AG08396 (cell line): ENCODE measurements at places on chromosomes 6 and 20.

DNA sequence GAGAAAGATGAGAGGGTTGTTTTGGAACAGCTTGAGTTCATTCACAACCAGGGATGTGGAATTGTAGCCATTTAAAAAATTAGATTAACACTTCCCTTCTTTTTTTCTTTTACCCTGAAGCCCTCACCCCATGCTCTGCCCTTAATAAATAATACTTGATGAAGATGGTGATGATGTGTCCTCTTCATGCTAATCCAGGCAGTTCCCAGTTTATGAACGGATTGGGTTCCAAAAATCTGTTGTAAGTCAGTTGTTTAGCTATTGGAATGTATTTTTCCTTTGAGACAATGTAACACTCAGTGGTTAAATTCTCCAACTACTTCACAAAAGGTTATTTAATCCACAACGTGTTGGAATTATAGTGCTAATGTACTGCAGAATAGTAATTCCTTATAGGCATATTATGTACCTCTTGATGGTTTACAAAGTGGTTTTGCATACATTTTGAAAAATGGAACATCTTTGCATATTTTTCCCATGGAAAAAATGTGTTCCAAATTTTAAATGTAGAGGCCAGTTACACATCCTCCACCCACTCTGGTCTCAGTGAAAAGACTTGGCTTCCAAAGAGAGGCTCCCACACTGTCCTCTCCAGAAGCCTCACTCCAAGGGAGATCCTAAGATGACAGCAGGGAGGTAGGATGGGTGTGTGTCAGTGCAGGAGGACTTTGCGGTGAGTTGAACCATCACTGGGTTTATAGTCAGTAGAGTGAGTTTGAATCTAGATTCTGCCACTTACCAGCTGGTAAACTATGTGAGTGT lies 45.8 kb upstream of the CEP162 start:
- no peak for DNase-seq

- no peak for DNase-seq
These were observed at the start of gene EDN3 for GRCh38 chr20:59300333-59301081. EDN3 (plus strand) TSS chr20:59300611; CDS start chr20:59300813, 202 bp downstream.

- DNase-seq: no peak
These were observed 3.3 kb upstream of the EFCAB8 start for GRCh38 chr20:32855387-32855786.

DNA sequence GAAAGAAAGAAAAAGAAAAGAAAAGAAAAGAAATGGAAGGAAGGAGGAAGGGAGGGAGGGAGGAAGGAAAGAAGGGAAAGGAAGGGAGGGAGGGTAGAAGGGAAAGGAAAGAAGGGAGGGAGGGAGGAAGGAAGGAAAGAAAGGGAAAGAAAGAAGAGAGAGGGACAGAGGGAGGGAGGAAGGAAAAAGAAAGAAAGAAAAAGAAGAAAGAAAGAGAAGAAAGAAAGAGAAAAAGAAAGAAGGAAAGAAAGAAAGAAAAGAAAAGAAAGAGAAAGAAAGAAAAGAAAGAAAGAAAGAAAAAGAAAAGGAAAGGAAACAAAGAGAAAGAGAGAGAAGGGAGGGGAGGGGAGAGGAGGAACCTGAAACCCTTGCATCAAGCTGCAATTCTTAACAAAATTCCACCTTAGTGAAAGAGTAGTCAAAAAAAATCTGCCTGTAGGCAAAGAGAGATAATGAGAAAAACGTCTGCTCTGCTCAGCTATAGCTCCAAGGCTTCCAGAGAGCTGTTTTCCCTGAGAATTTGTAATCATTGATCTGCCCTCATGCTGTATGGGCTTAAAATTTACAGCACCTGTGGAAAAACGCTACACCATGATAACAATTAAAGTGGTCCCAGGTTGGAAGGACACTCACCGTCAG lies 16.7 kb upstream of the MYCT1 start:
- DNase-seq: no peak

DNA sequence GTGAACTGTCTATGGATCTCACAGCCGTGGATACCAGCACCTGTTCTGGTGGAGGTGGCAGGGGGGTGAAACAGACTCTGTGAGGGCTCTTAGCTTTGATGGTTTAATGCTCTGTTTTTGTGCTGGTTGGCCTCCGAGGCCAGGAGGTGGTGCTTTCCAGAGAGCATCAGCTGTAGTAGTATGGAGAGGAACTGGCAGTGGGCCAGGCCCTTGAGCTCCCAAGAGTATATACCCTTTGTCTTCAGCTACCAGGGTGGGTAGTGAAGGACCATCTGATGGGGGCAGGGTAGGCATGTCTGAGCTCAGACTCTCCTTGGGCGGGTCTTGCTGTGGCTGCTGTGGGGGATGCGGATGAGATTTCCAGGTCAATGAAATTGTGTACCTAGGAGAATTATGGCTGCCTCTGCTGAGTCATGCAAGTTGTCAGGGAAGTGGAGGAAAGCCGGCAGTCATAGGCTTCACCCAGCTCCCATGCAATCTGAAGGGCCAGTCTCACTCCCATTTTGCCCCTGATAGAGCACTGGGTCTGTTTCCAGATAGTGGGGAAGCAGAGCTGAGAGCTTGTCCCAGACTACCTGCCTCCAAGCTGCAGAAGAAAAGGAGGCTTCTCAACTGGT lies 102.7 kb upstream of the AHI1 start:
- DNase-seq: no peak

DNA sequence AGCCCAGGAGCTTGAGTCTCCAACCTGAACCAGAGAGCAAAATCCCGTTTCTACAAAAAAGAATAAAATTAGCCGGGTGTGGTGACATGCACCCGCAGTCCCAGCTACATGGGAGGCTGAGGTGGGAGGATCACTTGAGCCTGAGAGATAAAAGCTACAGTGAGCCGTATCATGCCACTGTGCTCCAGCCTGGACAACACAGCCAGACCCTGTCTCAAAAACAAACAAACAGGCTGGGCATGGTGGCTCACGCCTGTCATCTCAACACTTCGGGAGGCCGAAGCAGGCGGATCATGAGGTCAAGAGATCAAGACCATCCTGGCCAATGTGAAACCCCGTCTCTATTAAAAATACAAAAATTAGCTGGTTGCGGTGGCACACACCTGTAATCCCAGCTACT lies 11.4 kb upstream of the PTCRA start:
- no peak for DNase-seq

GRCh38 chr20:32762754-32763201 lies 593 bp downstream of the DNMT3B start:
- DNase-seq: peak; percentile 43

DNA sequence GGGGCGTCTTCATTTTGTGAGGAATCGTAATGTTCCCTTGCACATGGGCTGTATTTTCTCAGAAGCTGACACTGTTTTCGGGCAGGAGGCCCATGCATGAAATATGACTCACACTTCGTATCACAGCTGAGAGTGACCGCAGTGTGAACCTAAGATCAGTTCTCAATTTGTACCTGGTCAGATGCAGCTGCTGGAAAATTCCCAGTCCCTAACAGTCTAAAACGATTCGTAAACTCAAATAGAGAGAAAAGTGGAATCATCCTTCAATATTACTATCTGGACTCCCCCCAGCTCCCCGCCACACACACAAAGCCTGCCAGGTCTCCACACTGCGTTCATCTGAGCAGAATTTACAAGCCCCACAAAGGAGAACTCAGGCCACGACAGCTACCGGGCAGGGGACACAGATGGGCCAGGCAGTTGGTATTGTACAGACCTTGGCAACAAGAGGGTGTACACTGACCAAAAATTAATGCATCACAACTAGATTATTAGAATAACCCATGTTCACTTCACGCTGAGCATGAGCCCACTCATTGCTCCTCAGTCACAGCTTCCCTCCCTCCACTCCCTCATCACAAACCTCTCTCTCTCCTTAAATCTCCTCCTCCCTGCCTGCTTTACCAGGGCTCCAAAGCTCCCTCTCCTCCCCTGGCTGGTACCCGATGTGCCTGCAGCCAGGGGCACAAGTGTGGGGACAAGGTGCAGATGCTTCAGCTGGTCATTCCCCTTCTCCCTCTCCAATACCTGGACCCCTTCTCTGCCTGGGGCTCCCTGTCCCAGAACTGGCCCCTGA lies 488.4 kb downstream of the PREX1 start:
- DNase-seq: peak; percentile 56

GRCh38 chr6:44005507-44005903 lies 121.7 kb downstream of the MRPL14 start:
- no peak for DNase-seq

DNA sequence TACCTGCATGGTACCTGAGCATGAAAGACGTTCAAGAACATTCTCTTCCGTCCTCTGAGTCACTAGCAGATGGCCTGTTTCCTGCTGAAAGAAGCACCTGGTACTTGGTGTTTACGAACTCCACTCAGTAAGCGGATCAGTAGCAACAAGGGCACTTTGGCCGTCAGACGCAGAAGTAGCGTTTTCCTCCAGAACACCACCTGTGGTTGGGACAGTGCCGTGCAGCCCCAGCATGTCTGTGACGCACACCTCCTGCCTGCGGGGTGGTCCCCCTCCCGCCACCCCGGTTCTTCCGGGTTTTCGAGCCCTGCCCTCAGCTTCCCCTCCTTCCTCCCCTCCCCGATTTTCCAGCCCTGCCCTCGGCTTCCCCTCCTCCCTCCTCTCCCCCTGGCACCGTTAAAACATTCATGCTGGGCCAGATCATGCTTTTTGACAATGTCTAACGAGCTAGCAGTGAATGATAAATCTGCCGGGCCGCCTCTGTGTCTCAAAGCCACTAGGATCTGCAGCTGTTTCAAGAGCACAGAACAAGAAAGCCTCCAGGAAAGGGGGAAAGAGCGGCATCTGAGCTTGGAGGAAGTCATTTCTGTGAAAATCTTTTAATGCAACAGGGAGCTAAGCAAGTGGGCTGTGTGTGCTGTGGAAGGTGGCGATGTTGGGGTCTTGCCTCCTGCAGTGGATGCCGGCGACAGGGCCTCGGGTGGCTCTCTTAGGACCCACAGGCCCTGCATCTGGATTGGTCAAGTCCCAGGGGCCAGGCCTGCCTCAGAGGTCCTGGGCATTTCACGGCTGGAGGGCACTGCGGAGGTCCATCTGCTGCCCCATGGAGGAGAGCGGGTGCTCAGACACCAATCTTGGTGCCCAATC lies 207.9 kb downstream of the ERMARD start:
- DNase-seq: no peak

GRCh38 chr6:6758915-6759654 lies 170.6 kb downstream of the LY86 start:
- DNase-seq: peak; percentile 74

GRCh38 chr6:56364431-56364826 lies 117.0 kb upstream of the COL21A1 start:
- no peak for DNase-seq

DNA sequence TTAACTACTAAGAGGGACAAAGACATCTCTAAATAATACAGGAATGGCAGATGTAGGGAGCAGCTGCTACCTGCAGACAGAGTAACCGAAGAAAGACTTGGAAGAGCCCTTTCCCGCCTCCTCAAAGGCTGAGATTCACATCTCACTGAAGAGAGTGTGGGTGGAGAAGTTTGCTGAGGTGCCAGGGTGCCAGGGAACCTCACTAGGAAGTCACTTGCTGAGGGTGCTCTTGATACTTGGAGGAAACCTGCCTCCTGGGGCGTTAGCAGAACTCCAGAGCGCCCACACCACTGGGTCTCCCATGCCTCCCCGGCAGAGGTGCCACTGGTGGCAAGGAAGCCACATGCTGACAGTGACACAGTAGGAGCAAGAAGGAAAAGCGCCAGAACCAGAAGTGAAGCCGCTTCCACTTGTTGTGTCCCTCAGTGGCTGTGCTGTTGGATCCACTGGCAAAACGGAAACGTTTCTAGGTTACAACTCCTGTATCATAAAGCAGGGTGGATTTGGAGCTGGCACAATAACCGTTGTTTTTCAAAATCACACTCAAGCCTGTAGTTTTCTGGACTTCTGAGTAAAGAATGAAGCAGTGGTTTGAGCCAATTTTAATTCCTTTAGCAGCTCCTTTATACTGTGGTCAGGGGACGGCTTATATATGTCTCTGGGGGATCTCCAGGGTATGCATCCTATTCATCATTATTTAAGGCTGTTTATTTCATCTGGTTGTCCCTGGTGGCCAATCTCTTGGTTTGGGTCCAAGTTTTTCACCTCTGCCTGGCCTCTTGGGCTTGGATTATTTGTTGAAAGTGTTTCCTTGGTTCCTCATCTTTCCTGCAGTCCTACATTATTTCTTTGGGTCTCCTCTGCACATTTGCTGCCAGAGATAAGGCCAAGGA lies 64.5 kb downstream of the CDC5L start:
- no peak for DNase-seq

DNA sequence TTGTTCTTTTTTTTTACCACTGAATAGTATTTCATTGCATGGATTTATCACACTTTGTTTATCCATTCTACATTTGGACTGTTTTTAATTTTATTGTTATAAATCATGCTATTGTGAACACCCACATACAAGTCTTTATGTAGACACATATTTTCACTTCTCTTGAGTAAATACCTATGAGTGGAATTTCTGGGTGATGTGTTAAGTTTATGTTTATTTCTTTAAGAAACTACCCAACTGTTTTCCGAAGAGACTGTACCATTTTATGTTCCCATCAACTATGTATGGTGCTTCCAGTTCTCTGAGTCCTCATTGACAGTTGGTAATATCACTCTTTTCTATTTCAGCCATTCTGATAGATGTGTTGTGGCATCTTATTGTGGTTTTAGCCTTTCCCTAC lies 54.0 kb downstream of the RIN2 start:
- DNase-seq: no peak

DNA sequence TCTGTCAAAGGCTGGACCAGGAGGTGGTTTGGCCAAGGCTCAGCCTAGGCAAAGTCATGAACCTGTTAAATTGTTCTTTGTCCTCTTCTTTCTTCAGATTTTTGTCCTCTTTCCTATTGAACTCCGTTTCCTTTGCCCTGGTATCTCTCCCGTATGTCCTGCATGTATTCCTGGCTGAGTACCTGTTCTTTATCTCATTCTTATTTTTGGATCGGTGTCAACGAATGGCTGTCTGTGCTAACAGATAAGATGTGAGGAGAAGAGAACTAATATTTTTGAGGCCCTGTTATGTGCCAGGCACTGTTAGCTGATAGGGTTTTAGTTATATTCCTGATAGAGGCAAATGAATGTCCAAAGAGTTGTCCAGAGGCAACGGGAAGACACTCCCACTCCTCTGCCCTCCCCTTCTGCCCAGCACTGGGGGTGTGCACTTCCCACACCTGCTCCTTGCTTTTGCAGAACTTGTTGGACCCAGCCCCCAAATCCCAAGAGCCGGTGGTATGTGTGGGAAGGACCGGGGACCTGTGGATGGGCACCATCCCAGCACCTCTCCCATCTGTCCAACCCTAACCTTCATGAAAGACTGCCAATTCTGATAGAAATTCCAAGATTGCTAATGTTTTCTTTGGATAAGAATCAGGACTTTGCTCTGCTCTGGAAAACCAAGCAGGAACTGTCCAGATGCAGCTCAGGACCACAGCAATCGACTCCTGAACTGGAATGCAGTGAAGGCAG lies 20.6 kb downstream of the MMP24OS start:
- DNase-seq: no peak

GRCh38 chr6:7803214-7803613 lies 77.3 kb downstream of the BMP6 start:
- no peak for DNase-seq
